Activated naive CD8-positive, alpha-beta T cell treated with anti-CD3 and anti-CD28 coated beads, Interleukin-2, amount 50 U/mL, for 24 hours (primary cell): ENCODE measurements at places on chromosomes 7 and 10.

DNA sequence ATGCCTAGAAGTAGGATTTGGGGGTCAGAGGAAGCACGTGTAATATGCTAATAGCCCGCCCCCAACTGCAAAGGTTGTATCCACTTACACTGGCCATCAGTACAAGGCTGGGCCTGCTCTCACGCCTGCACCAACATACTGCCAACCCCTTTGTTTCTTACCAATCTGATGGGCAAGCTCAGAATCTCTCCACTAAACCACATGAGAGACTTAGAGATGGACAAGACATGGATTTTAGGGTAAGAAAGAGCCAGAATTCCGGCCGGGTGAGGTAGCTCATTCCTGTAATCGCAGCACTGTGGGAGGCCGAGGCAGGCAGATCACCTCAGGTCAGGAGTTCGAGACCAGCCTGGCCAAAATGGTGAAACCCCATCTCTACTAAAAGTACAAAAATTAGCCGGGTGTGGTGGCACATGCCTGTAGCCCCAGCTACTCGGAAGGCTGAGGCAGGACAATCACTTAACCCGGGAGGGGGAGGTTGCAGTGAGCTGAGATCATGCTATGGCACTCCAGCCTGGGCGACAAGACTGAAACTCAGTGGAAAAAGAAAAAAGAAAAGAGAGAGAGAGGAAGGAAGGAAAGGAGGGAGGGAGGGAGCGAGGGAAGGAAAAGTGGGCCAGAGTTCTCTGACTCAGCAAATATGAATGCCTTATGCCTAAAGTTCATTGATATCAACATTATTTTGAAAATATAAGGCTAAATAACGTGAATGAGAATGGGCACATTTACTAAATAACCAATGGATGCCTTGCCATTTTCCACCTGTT is 162.2 kb downstream of the SLIT1 start:
- DNase-seq = no peak

DNA sequence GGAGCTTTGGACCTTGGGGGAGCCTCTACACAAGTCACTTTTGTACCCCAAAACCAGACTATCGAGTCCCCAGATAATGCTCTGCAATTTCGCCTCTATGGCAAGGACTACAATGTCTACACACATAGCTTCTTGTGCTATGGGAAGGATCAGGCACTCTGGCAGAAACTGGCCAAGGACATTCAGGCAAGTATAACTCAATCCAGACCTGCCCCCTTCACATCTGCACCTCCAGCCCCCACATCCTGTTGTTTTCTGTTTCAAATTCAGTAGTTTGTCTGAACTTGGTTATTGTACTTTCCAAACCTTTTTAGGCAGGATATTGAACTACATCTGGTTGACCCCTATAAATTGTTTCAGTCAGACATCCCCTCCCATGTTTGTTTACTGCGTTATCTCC is 62.4 kb upstream of the CC2D2B start:
- DNase-seq = no peak

- no peak for DNase-seq
Measured at GRCh38 chr7:93172683-93173082, 24.5 kb upstream of the SAMD9L start.

GRCh38 chr10:119395280-119396007 is 147.1 kb downstream of the RGS10 start:
- DNase-seq = no peak

GRCh38 chr7:80018941-80019808 is 115.5 kb upstream of the GNAI1 start:
- DNase-seq = peak; percentile 41

GRCh38 chr7:108402865-108403264 is 53.4 kb downstream of the NRCAM start:
- DNase-seq = no peak

DNA sequence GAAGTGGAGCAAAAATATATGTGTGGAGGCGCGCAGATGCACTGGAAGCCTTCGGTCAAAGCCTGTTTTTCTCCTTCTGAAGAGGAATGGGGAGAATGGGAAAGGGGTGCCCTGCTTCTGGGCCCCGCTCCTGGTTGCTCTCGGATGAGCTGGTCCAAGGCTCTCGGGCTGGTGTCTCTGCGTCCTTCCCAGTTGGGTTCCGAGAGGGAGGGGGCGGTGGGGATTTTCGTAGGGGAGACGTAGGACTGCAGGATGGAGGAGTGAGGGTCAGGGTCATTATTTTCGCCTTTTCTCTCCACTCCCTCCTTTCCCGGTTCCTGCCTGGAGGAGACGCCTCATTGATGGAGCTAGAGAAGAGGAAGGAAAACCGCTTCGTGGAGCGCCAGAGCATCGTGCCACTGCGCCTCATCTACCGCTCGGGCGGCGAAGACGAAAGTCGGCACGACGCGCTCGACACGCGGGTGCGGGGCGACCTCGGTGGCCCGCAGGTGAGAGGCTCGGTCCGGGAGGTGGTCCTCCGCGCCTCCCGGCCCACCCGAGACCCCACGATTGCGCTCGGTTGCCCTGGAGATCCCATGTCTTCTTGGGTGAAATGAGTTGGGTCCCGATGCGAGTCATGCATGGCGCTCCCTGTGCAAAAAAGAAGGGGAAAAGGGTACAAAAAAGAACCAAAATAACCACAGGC is 790 bp downstream of the ADAM22 start:
- peak; percentile 12 for DNase-seq

- no peak for DNase-seq
Measured at GRCh38 chr7:145729691-145730090, 386.9 kb upstream of the CNTNAP2 start.

DNA sequence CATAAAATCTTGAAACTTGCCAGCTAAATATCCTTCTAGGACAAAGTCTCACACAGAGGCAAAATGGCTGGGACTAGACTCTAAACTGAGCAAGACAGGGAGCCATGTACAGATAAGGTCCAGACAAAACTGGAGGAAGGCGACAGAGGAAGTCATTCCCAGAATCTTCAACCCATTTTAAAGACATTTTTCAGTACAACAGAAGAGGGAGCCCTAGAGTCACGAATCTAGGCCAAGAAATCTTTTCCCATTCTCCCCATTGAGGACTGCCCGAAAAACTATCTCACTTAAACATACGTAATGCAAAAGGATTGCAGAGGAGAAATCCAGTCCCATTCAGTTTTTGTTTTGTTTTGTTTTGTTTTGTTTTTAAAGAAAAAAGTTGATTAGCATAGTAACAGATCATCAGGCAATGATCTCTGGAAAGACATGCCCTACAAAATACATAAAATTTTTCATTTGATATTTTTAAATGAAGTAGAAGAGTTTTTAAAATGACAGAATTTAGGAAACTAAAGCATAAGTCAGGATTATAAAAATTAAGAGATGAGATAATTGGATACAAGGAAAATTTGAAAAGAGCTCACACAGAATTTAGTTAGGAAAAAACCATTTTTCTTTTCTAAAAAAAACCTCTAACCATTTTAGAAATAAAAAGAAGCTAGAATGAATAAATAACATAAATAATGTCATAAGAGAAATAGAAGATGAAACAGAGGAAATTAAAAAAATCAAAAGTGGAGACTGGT is 16.9 kb upstream of the PRF1 start:
- no peak for DNase-seq

DNA sequence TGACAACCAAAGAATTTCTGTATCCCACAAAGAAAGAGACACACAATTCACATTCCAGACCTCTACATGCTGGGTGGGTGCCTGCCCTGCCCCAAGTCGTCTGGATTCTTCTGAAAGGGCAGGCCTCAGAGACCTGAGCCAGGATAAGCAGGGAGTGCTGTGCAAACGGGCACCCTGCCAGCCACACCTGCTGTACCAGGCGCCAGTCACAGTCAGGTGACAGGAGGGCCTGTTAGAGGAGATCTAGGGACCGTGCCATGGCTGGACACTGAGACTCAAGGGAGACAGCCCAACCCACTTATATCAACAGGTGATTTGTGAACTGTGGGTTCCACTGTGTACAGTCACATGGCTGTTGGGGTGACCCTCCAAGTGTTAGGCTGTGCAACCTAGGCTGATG is 103.1 kb upstream of the AFAP1L2 start:
- DNase-seq = no peak
